T-helper 22 cell (primary cell): ENCODE measurements at places on chromosomes 4 and X.

DNA sequence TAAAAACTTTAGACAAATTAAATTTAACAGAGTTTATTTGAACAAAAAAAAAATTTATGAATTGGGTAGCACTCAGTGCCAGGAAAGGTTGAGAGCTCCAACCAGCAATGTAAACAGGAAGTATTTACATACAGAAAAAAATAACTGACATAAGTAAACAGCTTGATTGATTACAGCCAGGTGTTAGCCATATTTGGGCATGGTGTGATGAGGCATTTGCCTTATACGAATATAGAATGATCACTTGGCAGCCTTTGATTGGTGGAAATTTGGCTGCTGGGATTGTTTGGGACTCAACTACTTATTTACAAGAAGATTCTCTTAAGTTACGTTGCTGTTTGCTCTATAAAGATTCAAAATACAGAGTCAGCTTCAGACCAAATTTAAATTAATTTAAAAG is 172.0 kb downstream of the ADAM29 start:
- DNase-seq: no peak

DNA sequence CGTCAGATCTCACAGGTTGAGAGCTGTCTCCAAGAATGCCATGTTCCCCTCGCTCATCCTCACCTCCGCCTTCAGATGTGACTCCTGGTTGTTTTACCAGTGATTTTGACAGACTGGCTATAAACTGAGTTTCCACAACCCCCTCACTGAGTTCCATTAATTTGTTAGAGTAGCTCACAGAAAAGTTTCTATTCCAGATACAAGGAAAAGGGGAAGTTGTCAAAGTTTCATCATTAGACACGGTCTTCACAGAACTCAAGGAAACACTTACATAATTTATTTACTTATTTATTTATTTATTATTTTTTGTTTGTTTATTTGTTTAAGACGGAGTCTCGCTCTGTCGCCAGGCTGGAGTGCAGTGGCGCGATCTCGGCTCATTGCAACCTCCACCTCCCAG is 55.7 kb upstream of the IQSEC2 start:
- no peak for DNase-seq

DNA sequence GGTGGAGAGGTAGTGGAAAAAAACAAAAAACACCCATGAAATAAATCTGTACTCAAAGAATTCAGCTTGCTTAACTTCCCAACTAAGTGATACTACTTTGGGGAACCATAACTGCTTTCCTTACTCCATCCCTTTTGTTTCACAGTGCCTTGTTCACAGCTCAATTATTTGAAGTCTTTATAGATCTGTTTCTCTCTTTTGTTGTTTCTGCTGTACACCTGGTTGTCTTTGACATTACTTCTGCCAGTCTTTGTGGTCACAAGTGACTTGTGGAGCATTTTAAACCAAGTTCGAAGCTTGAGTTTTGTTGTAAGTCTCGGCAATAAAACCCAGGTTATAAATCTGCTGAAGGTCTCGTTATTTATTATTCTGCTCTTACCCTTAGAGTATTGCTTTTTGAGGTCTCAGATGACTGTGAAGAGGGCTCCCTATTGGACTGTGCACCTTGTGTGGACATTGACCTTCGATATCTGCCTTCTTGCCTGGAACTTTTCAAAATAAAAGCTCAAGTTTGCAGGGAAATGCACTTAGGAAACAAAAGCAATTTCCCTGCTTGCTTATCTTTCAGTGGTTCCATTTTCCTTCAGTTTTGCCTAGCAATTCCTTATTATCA is 59.8 kb downstream of the ANK2 start:
- DNase-seq: no peak

DNA sequence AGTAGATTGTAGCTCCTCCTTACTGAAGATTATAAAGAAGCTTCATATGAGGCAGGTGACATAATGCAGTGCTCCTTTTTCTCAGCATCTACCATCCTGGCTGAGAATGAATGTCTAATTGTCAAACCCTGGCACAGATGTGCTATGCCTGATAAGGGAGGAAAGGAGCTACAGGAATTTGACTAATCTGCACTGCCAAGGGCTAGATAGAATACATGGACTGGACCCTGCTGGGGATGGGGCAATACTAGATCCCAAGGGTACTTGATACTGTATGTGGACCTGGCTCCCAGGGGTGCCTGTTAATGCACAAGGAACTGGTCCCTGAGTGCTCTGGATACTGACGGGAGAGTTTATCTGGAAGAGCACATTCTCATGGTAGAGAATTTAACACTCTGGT is 362.2 kb upstream of the EMCN start:
- DNase-seq: no peak

DNA sequence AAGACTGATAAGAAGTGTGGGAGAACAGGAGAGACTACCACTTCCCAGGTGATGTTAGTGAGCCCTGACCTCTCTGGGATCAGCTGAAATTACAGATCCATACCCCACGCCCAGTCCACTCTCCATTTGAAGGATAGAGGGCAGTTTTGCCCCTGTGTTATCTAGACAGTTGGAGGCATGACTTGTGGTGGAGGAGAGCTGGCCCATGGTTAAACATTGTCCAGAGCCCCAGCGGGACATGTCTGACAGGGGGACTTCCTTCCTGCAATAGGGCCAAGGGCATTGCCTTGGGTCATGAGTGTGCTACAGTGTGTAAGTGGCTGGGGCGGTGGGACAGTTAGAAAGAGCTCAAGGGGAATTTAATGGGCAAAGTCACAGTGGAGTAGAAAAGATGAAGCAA is 181.1 kb downstream of the MID1IP1 start:
- DNase-seq: no peak

GRCh38 chr4:8070736-8071718 is 87.6 kb downstream of the ABLIM2 start:
- no peak for DNase-seq
